ENCODE measurements at places on chromosomes 16 and 17. TPM values are rescaled to one million over a fixed set of nuclear protein-coding genes. Genes with fewer than 3 reads are reported as not detected.

DNA sequence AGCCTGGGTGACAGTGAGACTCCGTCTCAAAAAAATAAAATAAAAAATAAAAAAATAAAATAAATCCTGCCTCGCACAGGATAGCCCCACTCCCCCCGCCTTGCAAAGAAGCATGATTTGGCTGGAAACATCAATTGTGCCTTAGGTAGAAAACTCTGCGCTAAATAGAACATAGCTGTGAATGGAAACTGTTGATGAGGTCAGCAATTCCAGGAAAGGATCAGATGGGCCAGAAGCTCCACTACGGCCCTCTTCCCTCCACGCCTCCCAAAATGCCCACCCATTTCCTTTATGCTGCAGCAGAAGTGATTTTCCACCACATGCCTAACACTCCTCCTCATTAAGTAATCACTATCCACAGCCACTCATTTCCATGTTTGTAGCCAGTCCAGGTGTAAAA is 473.4 kb downstream of the XYLT1 start:
- no peak for DNase-seq

ABCC11 gene
- not detected for total RNA-seq

- no peak for DNase-seq
These were observed 12.5 kb downstream of the ZNF19 start for GRCh38 chr16:71476457-71477124.

- no peak for DNase-seq
These were observed 431.2 kb downstream of the HAPSTR1 start for GRCh38 chr16:9522614-9523013.

DNA sequence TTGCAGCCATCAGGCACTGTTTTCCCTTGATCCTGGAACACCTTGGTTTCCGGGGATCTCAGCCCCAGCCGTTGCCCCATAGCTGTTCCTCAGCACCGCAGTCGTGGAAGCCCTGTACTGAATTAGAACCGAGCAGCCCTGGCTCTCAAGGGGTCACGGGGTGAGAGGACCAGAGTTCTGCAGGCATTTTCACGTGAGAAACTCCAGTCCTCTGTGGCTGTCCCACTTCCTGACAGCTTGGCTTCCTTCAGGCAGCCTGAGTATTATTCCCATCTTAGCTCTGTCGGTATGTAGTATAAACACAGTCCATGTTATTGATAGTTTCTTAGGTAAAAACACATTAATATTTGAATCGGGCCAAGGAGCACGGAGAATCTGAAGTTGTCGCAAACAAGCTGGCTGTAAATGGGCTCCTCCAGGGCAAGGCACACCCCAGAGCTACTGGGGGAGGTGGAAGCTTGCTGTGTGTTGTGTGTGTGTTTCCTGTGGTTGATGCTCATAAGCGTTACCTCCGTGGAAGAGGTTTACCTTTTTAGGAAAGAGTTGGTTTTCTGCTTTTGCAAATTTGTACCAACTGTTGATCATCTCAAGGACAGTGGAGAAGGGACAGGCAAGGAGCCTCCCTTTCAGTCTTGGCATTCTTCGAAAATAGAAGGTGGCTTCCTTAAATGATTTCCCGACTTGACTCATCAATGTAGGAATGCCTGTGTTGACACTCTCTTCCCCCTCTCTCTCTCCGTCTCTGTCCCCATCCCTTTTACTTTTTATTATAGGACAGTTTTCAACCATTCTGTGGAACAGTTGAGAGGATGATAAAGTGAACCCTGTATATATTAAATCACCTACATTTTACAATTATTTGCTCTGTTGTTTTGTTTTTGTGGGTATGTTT is 208.9 kb upstream of the CHMP6 start:
- DNase-seq, result no peak
